ENCODE measurements at places on chromosomes 16 and 17. TPM values are rescaled to one million over a fixed set of nuclear protein-coding genes. Genes with fewer than 3 reads are reported as not detected.

GRCh38 chr17:48515925-48516900 is 14.6 kb downstream of the HOXB1 start:
- DNase-seq, result no peak

DNA sequence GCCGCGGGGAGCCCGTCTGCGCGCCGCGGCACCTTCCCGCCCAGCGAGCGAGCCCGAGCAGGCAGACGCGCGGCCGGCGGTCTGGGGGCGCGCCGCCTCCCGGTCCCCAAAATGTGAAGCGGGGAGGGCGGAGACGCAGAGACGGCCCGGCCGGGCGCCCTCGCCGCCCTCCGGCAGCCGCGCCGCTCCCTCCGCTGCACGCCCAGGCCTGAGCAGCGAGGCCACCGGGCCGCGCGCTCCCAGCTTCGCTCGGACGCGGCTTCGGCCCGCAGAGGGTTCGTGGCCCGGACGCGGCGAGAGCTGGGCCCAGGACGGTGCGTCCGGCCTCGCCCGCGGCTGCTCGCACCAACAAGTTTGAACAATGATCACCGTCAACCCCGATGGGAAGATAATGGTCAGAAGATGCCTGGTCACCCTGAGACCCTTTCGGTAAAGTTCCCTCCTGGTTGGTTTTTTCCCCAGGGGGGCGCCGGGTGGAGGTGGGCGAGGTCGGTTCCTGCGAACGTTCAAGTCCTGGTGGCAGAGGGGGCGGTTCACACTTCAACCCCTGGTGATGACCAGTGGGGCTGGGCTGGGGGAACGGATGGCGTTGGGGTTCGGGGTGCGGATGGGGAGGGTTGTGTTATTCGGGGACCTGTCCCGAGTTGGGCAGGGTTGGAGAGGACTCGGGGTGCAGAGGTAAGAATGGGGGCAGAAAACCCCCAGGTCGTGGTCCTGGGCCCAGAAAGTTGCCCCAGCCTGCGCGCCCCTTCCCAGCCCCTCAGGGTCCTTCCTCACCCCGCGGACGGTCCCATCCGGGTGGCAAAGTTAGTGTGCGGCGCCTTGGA is 678 bp downstream of the MGAT5B start:
- no peak for DNase-seq

- peak; percentile 81 for DNase-seq
Observed at GRCh38 chr17:57943645-57944044, 11.6 kb downstream of the CUEDC1 start.

DNA sequence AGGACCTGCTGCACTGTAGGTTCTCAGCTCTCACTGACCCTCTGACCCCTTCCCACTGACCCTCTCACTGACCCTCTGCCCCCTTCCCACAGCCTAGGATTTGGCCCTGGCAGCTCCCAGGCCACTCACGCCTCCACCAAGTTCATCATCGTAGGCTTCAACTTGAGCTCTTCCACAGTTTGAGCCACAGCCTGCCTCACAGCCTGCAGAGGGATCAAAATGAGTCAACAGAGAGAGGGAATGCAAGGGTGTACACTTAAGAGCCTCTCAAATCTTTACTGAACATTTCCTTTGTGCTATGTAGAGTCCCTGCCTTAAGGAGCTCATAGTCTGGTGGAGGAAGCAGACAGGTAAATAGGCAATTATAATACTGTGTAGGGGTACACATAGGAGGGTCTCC is 12.1 kb downstream of the HEATR9 start:
- no peak for DNase-seq

CLUH gene
- 17.5 TPM for total RNA-seq

CLDN9 gene
- total RNA-seq, result 0.40 TPM
